ENCODE measurements at places on chromosomes 7 and 10.
A peak's percentile ranks its signal among the peaks of the same experiment; 100 is the strongest.

- no peak for DNase-seq
These were observed 12.4 kb downstream of the ARL3 start for GRCh38 chr10:102701796-102702195.

DNA sequence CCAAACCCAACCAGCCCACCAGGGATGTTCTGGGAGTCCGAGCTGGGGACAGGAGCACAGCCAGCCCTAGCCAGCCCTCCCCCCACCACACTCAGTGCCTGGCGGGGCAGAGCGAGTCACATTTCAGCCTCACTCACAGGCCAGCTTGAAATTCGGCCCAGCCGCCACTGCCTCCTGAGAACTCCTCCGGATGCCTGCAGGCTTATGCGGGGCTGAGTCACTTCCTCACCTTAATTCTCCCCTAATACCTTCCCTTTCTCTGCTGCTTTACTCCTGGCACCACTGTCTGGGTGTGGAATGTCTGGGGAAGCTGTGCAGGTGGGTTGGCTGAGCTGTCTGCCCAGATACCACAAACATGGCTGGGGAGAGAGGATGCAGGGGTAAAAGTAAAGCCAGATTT, 22.6 kb upstream of the DLG5 start:
- no peak for DNase-seq

GRCh38 chr7:156014201-156014600, 201.9 kb upstream of the SHH start:
- no peak for DNase-seq

DNA sequence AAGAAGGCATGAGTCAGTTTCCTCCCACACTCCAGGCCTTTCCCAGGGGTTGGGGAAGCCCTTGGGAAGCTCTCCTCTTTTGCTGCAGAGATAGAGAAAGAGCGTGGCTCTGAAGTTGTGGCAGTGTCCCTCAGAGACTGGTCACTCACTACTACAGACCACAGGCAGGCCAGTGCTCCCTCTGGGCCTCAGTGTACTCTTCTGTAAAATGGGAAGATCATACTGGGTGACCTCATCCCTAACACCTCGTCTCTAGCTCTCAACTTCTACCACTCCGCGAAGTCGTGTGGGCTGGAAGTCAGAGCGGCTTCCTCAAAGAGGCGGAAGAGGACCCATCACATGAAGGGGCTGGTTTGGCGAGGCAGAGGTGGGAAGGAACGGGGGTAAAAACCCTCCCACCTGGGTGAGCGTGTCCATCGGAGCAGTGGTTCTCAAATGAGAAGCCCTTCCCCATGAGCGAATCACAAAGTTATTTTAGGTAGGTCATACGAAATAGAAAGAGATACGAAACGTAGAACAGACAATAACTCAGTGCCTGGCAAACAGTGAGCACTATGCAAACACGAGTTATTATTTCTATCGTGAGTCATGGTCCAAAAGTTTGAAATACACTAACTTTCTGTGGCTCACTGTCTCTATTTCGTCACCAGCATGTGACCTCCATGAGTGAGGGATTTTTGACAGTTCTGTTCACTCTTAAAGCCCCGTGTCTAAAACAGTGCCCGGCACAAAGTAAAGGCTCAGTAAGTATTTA, 32.7 kb downstream of the PRKAG2 start:
- no peak for DNase-seq

DNA sequence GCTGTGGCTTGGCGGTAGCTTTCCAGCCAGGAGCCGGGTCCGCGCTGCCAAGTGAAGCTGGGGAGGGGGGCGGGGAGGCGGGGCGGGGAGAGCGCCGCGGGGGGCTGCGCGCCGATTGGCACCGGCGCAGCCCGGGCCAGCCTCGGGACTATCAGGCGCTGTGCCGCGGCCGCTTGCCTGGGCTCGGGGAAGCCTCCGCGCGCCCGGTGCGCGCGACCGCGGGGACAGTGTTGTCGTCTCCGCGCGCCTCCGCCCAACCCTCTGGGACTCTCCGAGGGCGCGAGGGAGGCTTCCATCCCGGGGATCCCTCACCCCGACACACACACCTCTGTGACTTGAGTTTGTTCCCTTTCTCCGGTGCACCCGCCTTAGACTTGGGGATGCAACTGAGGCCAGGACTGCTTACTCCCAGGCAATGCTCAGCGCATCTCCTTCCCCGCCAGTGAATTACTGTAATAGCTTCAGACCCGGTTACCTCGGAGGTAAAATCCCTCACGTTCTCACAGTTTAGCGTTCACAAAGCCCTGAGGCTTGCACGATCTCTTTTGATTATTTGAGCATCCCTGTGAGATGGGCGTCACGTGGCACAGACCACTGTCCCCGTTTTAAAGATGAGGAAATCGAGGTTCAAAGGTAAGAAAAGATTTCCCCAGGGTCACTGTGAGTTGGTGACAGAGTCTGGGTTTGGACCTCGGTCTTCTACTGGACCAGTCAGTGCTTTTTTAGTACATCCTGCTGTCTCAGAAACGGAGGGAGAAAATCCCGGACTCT, at the start of gene NKX1-2:
TSS of gene NKX1-2 (minus strand) at position 24 of the 771 bp plus-strand sequence. CDS start 92 bp downstream, outside the sequence.
- no peak for DNase-seq

DNA sequence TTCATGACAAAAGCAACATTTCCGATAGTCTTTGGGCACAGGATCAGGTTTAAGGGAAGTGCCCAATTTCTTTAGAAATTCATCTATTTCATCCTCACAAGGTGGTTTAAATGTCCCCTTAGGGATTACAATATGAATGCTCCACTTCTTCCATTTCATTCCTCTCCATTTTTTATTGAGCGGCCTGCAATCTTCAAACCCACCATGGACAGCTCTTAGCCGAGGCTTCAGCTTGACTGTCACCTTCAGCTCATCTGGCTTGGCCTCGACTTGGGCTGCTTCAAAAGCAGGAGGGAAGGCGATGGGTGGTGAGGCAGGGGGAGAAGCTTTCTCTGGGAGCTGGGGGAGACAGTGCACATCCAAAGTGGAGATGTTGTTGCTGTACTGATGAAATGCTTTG, 123.2 kb downstream of the GALNT11 start:
- no peak for DNase-seq

DNA sequence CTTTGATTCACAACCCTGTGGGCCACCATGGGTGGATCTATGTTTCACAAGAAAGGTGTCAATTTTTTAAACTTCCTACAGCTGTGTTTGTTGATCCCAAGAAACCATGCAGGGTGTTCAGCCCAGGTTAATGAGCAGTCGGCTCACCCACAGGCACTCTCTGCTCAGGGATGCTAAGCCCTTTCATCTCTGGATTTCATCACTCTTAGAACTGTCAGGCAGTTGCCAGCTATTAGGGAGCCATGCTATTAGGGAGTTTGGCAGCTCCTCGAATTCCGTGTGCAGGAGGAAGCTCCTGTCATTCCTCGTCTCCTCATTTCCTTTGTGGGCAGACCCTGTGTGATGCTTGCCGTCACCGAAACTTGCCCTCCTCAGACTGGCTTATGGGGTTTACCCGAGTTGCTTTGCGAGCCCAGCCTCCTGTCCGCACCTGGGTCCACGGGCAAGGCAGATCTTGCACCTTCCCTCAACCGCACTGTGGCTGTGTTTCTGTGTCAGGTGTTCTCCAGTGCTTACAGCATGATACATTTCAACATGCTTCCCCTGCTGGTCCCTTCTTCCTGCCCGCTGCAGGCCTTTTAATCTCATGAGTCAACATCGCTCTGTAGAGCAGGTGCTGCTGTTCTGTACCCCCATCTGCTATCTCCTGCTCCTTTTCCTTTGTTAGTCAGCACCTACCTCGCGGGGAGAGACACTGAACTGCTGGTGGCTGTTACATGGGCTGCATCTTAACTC, 509.8 kb downstream of the SUGCT start:
- no peak for DNase-seq

GRCh38 chr10:118776033-118776432, 21.3 kb upstream of the CACUL1 start:
- DNase-seq, result no peak

DNA sequence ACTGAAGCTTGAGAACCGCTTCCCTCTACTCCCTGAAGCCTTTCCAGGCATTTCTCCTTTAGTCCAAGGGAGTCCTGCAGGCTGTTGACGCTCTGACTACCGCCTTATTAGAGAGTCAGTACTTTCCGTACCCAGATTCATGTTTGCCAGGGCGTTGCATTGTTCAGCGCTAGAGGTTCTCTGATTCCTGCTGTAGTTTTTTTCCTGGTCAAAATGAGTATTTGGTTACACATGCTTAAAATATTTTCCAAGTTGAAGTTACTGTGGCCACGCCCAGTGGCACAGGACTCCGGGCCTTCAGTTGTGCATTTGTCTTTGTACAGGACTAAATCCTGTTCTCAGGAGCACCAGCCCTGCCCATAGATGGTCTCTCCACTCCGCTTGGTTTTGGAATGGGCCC, 7.9 kb downstream of the MTURN start:
- DNase-seq, result no peak

- no peak for DNase-seq
These were observed 214.1 kb downstream of the ADK start for GRCh38 chr10:74365109-74365508.

- no peak for DNase-seq
These were observed 21.4 kb upstream of the MACROH2A2 start for GRCh38 chr10:70031215-70031614.

DNA sequence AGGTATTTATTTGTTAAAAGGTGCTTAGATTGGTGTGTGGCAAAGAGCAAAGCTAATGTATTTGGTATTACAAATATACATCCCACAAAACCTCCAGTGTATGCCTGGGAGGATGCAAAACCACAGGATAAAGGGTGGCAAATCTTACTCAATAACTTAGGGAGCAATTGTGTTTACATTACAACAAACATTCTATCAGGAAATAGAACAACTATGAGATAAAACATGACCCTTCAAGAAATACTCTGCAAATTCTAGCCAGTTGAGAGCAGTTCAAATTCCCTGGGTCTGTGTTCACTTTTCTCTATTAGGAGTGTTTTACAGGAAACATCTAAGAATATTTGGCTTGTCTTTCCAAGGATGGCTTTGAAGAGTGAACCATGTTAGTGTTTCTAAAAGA, 64.9 kb downstream of the CUL1 start:
- DNase-seq, result no peak

- DNase-seq, result no peak
These were observed 33.5 kb downstream of the ALOX5 start for GRCh38 chr10:45407542-45407941.

DNA sequence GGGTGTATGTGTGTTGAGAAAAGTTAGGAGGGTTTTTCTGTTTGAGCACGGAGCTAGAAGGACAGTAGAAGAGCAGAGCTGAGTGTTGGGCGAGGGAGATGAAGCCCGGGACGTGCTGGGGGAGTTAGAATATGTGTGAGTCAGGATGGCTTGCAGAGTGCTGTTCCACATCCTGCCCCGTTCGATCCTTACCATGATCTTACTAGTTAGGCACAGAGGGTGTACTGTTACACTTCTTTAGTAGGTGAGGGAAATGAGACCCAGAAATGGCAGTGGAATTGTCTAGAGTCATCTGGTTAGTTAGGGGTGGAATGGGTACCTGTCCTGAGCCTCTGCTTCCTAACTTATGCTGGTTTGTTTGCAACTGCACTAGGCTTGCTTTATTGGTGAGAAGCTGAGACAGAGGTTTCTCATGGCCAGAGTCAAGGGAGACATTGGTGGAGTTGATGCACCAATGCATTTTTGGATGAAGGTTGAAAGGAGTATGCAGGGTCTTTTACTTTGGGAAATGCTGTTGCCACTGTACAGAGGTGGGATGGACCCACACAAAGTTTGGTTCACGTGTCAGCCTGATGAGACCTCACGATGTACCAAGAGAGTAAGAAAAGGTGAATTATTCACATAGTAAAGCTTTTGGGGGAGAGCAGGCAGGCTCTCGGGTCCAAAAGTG, 42.4 kb downstream of the CCNY start:
- no peak for DNase-seq

- DNase-seq, result peak; percentile 15
These were observed 622 bp downstream of the DYNC1I1 start for GRCh38 chr7:95772771-95773581.

DNA sequence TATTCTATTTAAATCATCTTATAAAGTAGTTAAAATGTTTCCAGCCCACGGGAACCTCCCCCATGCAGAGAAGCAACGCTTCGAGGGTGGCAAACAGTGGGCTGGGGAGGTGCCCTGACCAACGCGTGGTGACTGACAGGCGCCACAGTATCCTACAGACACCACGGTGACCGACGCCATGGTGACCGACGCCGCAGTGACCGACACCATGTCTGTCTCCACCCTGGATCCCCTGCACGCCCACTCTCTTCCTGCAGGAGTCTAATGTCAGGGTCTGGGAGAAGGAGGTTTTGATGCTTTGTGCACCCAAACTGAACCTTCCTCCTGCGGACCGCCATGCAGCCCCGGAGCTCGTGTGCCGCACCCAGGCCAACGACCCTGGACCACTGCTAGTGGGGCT, 464.4 kb downstream of the PTPRN2 start:
- no peak for DNase-seq

- DNase-seq, result no peak
These were observed 180.1 kb downstream of the RAPGEF5 start for GRCh38 chr7:22176791-22177412.

DNA sequence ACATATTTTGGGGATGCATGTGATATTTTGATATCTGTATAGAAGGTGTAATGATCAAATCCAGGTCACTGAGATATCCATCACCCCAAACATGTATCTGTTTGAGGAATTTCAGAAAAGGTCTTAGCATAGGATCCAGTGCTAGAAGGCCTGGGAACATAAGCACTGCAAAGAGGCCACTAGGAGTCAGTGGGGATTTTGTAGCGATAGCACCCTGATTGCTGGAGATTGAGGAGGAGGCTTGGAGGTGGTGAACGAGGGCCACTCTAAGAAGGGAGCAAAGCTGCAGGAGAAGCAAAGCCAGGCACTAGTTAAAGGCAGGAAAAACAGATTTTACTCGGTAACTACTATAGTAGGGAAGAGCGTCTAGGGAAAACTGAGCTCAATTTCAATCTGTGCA, 324.0 kb downstream of the LHFPL3 start:
- no peak for DNase-seq

DNA sequence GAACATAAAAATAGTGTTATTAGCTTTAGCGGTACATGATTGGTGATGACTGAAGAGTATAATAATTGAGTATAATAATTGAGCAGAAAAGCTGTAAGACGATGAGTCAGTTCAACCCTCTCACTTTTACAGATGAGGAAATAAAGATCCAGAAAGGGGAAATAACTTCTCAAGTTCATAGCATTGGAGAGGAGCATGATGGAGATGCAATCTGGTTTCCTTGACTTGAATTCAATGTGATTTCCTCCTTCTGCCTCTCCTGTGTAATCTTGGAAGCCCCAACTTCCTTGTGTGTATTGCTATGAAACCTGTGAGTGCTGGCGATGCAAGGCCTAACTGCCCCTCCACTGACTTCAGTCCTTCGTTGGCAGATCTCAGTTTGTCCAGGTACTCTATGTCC, 265.1 kb downstream of the LRMDA start:
- no peak for DNase-seq

GRCh38 chr7:95682913-95683312, 86.6 kb upstream of the PDK4 start:
- no peak for DNase-seq

DNA sequence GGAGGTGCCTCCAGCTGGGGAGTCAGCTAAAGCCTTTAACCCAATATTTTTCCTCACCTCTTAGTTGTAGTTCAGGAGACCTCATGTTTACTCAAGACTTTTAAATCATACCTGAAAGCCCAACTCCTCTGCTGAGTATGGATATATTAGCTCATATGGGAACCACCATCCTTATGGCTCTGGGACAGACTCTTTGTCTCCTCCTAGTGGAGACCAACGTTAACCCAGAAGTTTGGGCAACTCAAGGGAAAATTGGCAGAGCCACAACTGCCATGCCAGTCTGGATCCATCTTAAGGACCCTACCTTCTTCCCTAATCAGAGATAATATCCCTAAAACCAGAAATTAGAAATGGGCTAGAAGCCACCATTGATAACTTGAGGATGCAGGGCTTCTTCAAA, 80.8 kb downstream of the TMEM106B start:
- DNase-seq, result no peak
